Ecto neural progenitor cell (in vitro differentiated cells): ENCODE measurements at places on chromosomes 7 and 10.
A peak's percentile ranks its signal among the peaks of the same experiment; 100 is the strongest.

GRCh38 chr7:155386608-155387007, 71.3 kb upstream of the EN2 start:
- DNase-seq, result no peak

- no peak for DNase-seq
Observed at GRCh38 chr7:39321245-39321644, 245.0 kb upstream of the YAE1 start.

- DNase-seq, result no peak
Observed at GRCh38 chr10:121260377-121260776, 337.9 kb downstream of the FGFR2 start.

DNA sequence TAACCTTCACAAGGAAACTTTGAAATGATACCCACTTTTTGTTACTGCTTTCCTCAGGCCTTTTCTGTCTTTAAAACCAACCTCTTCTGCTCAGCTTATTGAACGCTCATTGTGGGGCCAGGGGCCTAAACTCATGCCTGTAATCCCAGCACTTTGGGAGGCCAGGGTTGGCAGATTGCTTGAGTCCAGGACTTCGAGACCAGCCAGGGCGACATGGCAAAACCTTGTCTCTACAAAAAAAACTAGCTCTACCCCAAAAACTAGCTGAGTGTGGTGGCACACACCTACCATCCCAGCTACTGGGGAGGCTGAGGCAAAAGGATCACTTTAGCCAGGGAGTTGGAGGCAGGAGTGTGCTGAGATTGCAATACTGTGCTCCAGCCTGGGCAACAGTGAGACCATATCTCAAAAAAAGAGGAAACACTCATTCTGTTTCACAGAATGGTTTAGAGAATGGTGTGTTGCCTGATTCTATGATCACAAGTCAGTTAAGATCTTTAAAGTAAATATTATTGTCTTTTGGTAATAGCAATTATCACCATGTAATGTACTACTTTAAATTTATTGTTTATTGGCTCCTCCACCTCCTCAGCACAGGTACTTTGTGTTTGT, 51.1 kb downstream of the KCTD7 start:
- no peak for DNase-seq

DNA sequence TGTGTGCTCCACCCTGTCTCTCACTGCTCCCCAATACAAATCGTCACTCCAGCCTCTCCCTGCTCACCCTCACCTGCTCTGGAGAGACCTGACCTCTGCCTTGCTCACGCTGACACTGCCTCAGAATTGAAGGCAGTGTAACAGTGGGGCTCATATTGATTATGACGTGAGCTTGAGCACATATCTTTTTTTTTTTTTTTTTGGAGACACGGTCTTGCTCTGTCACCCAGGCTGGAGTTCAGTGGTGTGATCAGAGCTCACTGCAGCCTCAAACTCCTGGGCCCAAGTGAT, 84.7 kb downstream of the TBXAS1 start:
- no peak for DNase-seq

- no peak for DNase-seq
Observed at GRCh38 chr10:95422233-95422632, 131.4 kb upstream of the PDLIM1 start.

DNA sequence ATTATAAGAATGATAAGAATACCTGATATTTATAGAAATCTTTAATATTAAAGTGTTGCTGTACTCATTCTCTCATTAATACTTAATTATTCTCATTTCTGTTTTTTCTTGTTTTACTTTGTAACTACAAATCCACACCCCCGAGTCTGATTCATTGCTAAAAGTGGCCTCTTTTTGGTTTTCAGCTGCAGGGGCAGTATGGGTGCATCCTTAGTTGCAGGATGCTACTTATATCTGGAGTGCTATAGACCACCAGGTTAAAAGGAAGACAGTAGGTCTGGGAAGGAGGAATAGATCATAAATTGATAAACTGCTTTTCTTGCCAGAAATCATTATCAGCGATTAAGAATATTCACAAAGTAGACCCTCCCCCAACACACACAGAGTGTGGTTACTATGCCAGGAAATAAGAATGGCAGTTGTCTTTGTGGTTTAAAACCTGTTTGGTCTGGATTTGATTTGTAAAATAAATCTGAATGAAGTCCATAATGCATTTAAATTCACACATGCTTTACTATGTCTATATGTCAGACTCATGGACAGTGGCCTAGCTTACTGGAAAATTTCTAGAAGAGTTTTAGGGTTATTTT, 96.5 kb downstream of the NRF1 start:
- DNase-seq, result no peak

DNA sequence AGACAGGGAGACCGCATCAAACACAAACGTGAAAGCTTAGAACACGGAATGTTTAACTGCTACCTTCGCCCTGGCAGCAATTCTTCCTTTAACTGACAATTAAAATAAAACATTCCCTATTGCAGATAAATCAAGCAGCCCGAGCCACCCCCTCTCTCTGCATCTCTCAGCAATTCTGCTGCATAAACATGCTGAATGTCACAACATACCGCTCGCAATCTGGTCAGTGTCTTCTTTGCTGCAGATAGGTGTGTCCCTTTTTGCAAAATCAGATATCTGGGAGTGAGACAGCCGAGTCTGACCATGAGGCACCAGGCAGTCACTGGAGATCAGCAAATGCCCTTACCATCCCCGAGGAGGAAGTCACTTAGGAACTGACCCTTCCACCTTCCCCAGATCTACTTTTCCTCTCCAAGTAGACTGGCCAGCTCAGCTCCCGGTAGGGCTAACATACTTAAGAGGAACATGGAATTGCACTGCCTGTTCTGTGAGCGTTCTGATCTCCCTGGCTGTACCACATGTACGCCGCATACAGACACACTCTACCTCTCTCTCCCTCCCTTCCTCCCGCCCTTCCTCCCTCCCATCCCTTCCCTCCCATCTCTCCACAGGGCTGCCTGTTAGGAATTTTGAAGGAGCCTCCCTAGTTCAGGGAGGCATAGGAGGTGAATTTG, at the start of gene FRMD4A:
Gene FRMD4A, minus strand, starts transcription at position 537 of the 674 bp plus-strand sequence.
- no peak for DNase-seq

GRCh38 chr10:63657761-63658160, 136.6 kb downstream of the REEP3 start:
- no peak for DNase-seq

- no peak for DNase-seq
Observed at GRCh38 chr7:97818066-97818663, 54.0 kb downstream of the ASNS start.

- DNase-seq, result no peak
Observed at GRCh38 chr7:152180587-152180986, 155.1 kb downstream of the GALNT11 start.

DNA sequence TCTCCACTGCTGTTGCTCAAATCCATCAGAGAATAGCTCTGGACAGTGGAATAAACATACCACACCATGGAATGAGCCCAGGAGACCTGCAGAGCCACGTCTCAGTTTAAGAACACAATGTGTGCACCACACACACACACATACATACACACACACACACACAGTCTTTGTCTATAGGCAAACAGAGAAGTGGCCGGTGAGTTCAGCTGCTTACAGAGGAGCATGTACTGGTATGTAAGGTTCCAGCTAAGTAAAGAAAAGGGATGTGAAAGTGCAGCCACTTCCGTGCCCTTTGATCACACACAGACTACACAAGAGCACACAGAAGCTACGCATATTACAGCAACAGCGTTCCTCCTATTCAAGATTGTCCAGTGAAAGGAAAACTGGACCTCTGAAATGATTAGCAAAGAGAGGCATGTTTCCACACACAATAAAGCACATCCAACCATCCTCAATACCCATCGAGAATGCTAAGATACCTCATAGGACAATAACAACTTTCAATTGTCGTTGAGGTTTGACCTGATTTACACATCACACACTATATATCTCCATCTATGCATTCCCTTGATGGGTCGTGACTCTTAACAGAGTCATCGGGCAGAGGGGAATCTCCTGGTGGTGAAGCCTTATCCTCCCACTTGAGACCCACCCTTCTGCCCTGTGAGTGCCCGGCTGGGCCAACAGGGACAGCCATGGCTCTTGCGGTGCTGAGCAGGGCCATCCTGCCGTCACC, 23.6 kb downstream of the SLC35B4 start:
- no peak for DNase-seq

DNA sequence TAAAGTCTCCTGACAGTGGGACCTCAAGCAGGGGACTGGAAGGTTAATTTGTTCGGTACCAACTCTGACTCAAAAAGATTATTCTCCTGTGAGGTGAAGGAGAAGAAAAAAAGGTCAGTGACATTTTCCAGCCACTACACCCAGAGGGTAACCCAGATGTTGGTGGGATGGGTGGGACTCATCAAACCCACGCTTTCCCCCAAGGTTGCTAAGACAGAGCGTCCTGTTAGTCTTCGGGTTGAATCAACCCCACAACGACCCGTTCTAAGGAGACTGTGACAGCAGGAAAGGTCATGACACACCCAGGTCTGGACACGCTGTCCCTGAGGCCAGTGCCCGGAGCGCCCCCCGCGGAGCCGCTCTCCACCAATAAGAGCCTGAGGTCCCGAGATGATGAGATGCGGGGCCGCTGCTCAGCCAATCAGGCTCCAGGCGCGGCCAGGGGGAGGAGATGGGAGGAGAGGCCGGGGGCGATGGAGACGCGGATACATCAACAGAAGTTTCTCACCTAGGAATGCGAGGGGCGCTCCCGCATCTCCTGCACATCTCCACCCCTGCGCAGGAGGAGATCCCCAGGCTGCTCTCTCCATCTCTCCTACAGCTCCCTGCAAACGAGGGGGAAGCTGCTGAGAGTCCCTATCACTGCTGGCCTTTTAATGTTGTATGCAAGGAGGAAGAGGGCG, at the start of gene WNT16:
Gene WNT16, plus strand, starts transcription at position 493 of the 683 bp plus-strand sequence. CDS start 293 bp downstream, outside the sequence.
- DNase-seq, result peak; percentile 83
